ENCODE measurements at places on chromosomes 7 and 10. TPM values are rescaled to one million over a fixed set of nuclear protein-coding genes. Genes with fewer than 3 reads are reported as not detected.

The MYL10 gene
- not detected for total RNA-seq

The DCLRE1A gene
- 6.5 TPM for total RNA-seq

The FZD8 gene
- 8.7 TPM for total RNA-seq

The IPMK gene
- 2.8 TPM for total RNA-seq

The HOXA2 gene
- 0.99 TPM for total RNA-seq

The KCP gene
- total RNA-seq = 0.18 TPM

The FAM204A gene
- total RNA-seq = 77.2 TPM

The UFSP1 gene
- 7.4 TPM for total RNA-seq

The ZNF679 gene
- not detected for total RNA-seq

The CFAP43 gene
- 0.13 TPM for total RNA-seq

The STEAP4 gene
- total RNA-seq = not detected

The ZNF804B gene
- total RNA-seq = not detected

The NUTM2A gene
- 0.09 TPM for total RNA-seq

The LRRC4 gene
- total RNA-seq = not detected

The NRP1 gene
- total RNA-seq = 84.8 TPM

The HNRNPA2B1 gene
- 1,514 TPM for total RNA-seq

The CFAP69 gene
- total RNA-seq = 1.8 TPM

The AGMO gene
- total RNA-seq = 0.72 TPM

The RET gene
- 1.1 TPM for total RNA-seq

The UNCX gene
- 0.09 TPM for total RNA-seq

The PAPOLB gene
- total RNA-seq = not detected

The LRIT2 gene
- not detected for total RNA-seq

The RPEL1 gene
- not detected for total RNA-seq

The TMEM26 gene
- 0.08 TPM for total RNA-seq

The CYP51A1 gene
- 29.6 TPM for total RNA-seq

The AGR2 gene
- total RNA-seq = 176 TPM

The ZNF239 gene
- 2.1 TPM for total RNA-seq

The CCDC172 gene
- not detected for total RNA-seq

The CALHM3 gene
- 0.38 TPM for total RNA-seq

The ATXN7L1 gene
- 5.7 TPM for total RNA-seq

The HOXA13 gene
- 2.2 TPM for total RNA-seq

The NME8 gene
- not detected for total RNA-seq

The PKD2L1 gene
- 0.07 TPM for total RNA-seq

The CYP2C18 gene
- 0.16 TPM for total RNA-seq

The DDC gene
- total RNA-seq = 0.96 TPM

The CYP26C1 gene
- total RNA-seq = not detected

The WDFY4 gene
- total RNA-seq = not detected

The WEE2 gene
- total RNA-seq = not detected

The SAMD8 gene
- 4.7 TPM for total RNA-seq

The SPDYE9 gene
- not detected for total RNA-seq

The SLC26A4 gene
- 0.04 TPM for total RNA-seq

The CRYGN gene
- total RNA-seq = not detected

The CYP17A1 gene
- total RNA-seq = not detected

The PSD gene
- 0.43 TPM for total RNA-seq

The AGAP5 gene
- 1.4 TPM for total RNA-seq

The LOXL4 gene
- 1.6 TPM for total RNA-seq

The CCDC136 gene
- total RNA-seq = 2.9 TPM

The GPNMB gene
- total RNA-seq = 3.0 TPM

The ITGA8 gene
- total RNA-seq = not detected

The ELMO1 gene
- total RNA-seq = 2.9 TPM

The EBLN1 gene
- not detected for total RNA-seq

The SYT15B gene
- total RNA-seq = 3.6 TPM

The FAS gene
- 30.2 TPM for total RNA-seq

The HOXA7 gene
- total RNA-seq = 5.0 TPM

Data from A549 treated with RU486 at 1 μM for 4 hours (cell line).